Cortex of kidney (tissue), 1 donor: ENCODE measurements at places on chromosomes 6 and 20.

DNA sequence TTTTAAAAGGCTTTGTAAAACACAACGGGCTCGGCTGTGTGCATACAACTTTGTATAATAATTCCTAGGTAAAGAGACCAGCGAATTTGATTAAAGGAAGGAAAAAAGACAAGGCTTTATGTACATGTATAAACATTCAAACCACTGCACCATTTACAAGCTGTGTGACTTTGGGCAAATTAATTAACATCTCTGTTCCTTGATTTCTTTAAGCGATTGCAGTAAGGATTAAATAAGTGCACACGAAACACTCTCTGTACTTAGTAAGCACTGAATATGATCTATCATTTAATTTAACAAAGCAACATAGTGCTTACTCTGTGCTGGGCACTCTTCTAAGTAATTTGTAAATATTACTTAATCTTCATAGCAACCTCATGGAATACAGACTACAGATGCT is 19.5 kb upstream of the OCSTAMP start:
- no peak for DNase-seq

- no peak for DNase-seq
Measured at GRCh38 chr6:56688521-56688920, 45.8 kb upstream of the DST start.

GRCh38 chr6:113857556-113858479 is 673 bp downstream of the MARCKS start:
- no peak for DNase-seq

DNA sequence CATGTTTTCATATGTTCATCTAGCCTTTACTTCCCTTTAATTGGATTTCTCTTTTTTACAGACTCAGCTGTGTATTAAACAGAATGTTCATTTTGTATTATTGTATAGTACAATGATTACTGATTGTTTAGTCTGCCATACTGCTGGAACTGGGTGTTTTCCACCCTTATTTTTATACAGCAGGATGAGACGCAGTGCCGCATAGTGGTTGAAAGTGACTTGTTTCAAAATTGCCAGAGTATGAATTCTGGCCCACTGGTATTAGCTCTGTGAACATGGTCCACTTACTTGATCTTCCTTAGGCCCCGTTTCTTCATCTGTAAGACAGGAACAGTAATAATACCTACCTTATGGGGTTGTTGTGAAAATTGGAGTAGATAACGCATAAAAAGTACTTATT is 22.1 kb downstream of the AFDN start:
- DNase-seq, result no peak

GRCh38 chr6:108632441-108632840 is 71.7 kb downstream of the FOXO3 start:
- no peak for DNase-seq

- DNase-seq, result no peak
Measured at GRCh38 chr20:63579017-63579694, 5.1 kb upstream of the HELZ2 start.

DNA sequence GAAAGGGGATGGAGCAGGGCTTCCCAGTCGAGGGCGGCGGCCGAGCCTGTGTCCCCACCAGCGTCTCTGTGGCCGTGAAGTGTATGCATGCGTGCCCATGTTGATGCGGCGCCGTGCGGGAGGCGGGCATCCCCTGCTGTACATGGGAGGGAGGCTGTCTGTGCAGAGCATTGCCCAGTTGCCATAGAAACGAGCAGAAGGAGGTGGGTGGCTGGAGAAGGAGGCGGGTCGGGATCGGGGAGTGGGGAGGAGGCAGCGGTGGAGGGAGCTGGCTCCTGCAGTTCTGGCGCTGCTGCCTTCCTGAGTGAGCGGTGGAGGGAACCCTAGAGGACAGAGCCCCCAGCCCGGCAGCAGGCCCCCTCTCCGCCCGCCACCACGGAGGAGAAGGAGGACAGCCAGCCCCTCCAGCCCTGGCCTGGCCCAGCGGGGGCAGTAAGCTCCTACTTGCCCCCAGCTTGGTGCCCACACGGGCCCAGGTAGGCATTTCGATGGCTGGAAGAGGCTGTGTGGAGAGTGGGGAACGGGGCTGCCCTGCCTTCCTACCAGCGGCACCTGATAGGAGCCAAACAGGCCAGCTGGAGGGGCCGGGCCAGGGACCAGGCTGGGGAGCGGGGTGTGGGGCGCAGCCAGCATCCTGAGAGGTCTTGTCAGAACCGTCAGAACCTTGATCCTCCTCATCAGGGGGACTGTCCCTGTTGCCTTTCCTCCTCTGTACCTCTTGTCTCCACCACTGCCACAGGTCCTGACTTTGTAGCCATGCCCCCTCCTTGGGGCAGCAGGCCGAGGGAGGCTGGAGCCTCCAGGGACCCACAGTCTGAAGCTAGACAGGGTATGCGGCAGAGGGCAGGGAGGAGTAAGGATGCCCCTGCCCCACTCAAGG is 41.3 kb downstream of the SPDEF start:
- no peak for DNase-seq

GRCh38 chr6:156809034-156809433 is 31.9 kb downstream of the ARID1B start:
- DNase-seq, result no peak

DNA sequence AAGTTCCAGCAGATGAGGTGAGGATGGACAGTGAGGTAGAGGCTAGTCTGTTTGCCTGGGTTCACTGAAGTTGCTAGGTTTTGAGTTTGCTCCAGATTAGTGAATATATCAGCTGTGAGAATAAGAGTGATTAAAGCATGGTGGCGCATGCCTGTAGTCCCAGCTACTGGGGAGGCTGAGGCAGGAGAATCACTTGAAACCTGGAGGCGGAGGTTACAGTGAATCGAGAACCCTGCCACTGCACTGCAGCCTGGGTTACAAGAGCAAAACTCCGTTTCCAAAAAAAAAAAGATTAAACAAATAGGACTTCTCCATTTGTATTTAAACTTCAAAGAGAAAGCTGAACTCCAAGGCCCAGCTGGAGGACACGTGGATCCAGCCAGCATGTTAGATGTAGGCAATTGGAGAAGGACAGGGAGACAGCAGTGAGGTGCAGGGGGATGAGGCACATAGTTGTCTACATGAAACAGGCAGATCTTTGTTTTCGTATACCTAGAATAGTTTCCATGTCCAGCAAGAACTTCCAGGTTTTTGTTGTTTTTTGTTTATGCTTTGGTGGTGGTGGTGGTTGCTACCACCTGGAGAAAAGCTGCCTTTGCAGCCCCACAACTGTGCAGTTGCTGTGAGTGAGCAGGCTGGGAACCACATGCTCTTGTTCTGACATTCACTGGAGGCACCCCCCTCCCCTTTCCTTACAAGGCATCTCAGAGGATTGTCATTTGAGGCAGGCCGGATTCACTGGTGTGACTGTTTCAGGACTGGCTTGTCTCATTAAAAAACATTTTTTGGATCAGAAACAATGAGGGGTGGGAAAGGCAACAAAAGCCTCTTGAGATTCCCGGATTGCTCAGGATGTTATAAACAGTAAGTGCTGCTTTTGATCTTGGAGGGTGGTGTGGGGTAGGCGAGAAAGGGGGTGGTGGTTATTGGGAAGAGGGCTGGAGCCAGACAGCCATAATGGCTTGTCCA is 72.3 kb downstream of the JARID2 start:
- DNase-seq, result no peak

GRCh38 chr6:136118787-136119186 is 131.3 kb downstream of the MTFR2 start:
- DNase-seq, result no peak

GRCh38 chr6:16873698-16874097 is 112.4 kb upstream of the ATXN1 start:
- no peak for DNase-seq

- no peak for DNase-seq
Measured at GRCh38 chr20:2254333-2254732, 41.5 kb upstream of the TGM3 start.

GRCh38 chr20:18973529-18974173 is 160.1 kb downstream of the SCP2D1 start:
- no peak for DNase-seq

GRCh38 chr6:134375220-134375580 is 57.3 kb upstream of the SGK1 start:
- no peak for DNase-seq

GRCh38 chr6:99746261-99746895 is 139.7 kb downstream of the PRDM13 start:
- no peak for DNase-seq

- no peak for DNase-seq
Measured at GRCh38 chr20:58011947-58012610, 216.4 kb downstream of the ANKRD60 start.

DNA sequence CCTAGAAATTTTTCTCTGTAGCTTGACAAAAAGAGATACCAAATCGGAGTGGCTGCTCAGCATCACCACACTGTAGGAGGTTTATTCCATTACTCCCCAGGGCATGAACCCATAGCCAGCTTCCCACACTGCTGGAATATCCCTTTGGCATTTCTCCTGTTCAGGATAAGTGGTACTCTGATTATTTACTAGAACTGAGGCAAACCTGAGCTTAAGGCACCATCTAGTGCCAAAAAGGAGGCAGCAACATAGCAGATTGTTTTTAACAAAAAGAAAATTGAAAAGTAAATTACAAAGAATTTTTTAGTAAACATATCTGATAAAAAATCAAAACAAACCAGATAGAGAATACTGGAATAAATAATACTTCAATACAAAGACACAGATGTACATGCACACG is 181.7 kb downstream of the WDR27 start:
- no peak for DNase-seq

GRCh38 chr6:18183766-18184165 is 28.5 kb downstream of the KDM1B start:
- no peak for DNase-seq

DNA sequence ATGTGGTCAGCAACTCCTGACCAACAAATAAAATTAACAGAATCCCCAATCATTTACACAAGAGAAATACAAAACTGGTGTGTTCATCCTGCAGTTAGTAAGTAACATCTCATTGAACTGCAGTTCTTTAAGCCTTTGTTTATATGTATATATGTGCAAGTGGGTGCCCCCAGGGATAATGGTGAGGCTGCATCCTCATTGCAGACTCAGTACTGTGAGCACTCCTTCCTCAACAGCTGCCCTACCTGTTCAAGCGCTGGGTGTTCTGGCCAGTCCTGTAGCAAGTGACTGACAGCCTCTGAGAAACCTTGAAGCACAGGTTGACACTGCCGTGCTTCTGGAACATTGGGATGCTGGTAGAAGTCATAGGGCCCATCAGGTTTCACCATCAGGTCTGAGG is 49.8 kb upstream of the LYRM2 start:
- no peak for DNase-seq

DNA sequence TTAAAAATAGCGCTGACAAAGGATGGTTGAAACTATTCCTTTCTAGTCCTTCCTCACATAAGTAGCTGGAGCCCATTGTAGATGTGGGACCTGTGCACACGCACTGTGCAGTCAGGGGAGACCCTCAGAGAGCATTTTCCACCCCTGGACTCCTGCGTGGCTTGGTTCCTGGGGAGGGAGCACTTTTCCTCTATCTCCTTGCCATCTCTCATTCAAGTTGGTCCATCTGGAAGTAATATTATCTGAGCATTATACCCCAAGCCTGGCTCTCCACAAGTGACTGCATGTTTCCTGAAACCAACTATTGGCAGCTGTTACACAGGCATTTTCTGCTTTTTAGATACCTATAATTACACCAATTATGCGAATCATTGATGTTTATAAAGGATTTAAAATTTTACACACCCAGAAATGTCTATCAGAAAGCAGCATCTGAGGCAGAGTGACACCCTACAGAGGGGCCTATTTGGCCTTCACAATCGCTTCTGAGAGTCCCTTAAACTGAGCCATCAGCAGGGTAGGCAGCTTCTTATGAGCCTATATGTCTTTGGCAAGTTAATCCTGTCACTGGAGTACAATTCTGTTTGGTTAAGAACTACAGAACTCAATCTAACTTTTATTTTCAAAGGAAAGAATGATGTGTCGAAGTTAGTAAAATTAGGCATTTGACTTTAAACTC is 18.7 kb downstream of the SOX4 start:
- no peak for DNase-seq
